Epithelial cell of proximal tubule (primary cell): ENCODE measurements at places on chromosomes 12 and 14. TPM values are rescaled to one million over a fixed set of nuclear protein-coding genes. Genes with fewer than 3 reads are reported as not detected.

The ANO6 gene
- 37.4 and 57.6 TPM in 2 replicates for total RNA-seq

The GPR162 gene
- 1.0 and 1.2 TPM in 2 replicates for total RNA-seq

The CELA1 gene
- total RNA-seq: not detected in 2 replicates

The NRDE2 gene
- total RNA-seq: 8.5 and 16.5 TPM in 2 replicates

The MUCL1 gene
- not detected in 2 replicates for total RNA-seq

The TMPRSS12 gene
- not detected in 2 replicates for total RNA-seq

The TAS2R13 gene
- 0.29 and 1.6 TPM in 2 replicates for total RNA-seq

The RFLNA gene
- 0.69 and 0.80 TPM in 2 replicates for total RNA-seq

The NTF3 gene
- total RNA-seq: 1.9 and 2.1 TPM in 2 replicates

The WNT1 gene
- not detected in 2 replicates for total RNA-seq

The TAC3 gene
- not detected in 2 replicates for total RNA-seq

The TAMALIN gene
- total RNA-seq: 1.7 and 2.9 TPM in 2 replicates

The PLEKHA5 gene
- total RNA-seq: 19.9 and 23.4 TPM in 2 replicates

The GYS2 gene
- total RNA-seq: not detected in 2 replicates

The GPX2 gene
- total RNA-seq: not detected in 2 replicates

The PLEKHG3 gene
- 48.1 and 52.8 TPM in 2 replicates for total RNA-seq

The GPR68 gene
- total RNA-seq: 1.1 and 1.8 TPM in 2 replicates

The TSHR gene
- total RNA-seq: not detected in 2 replicates

The MLH3 gene
- total RNA-seq: 10.3 and 10.7 TPM in 2 replicates

The FITM1 gene
- total RNA-seq: not detected in 2 replicates

The RNASE7 gene
- 0.86 TPM in 1 of 2 replicates, not detected in the other for total RNA-seq

The LIN7A gene
- 2.2 and 2.3 TPM in 2 replicates for total RNA-seq

The ZNF605 gene
- total RNA-seq: 3.7 and 5.1 TPM in 2 replicates

The OR5AU1 gene
- not detected in 2 replicates for total RNA-seq

The ABCC9 gene
- total RNA-seq: under 0.01 and 0.23 TPM in 2 replicates

The PRORP gene
- total RNA-seq: 40.9 and 63.7 TPM in 2 replicates

The POTEG gene
- total RNA-seq: not detected in 2 replicates

The JAG2 gene
- total RNA-seq: 4.1 and 5.7 TPM in 2 replicates

The PTPN21 gene
- total RNA-seq: 5.9 and 8.2 TPM in 2 replicates

The CLEC4C gene
- total RNA-seq: not detected in 2 replicates

The CCDC85C gene
- total RNA-seq: 29.6 and 34.8 TPM in 2 replicates

The SLC6A13 gene
- total RNA-seq: 0.22 TPM in 1 of 2 replicates, not detected in the other

The SDS gene
- total RNA-seq: not detected in 2 replicates

The ALDH1L2 gene
- total RNA-seq: 1.5 and 1.7 TPM in 2 replicates
